Activated CD4-positive, alpha-beta memory T cell treated with anti-CD3 and anti-CD28 coated beads, Interleukin-2, amount 10 ng/mL, durations not matched to agents 7 days and 5 days (primary cell): ENCODE measurements at places on chromosomes 2 and 18. TPM values are rescaled to one million over a fixed set of nuclear protein-coding genes. Genes with fewer than 3 reads are reported as not detected.

- no peaks in the 10 kb centered on the region for H3K27me3 ChIP-seq
- H3K27ac ChIP-seq, result no peak overlapping the region
- H3K4me3 ChIP-seq, result no peak overlapping the region
- H3K4me1 ChIP-seq, result no peaks in the 10 kb centered on the region
- H3K36me3 ChIP-seq, result no peaks in the 10 kb centered on the region
Measured at GRCh38 chr2:36403675-36404230, 48.2 kb downstream of the CRIM1 start.

EN1 gene
- total RNA-seq, result not detected

DNA sequence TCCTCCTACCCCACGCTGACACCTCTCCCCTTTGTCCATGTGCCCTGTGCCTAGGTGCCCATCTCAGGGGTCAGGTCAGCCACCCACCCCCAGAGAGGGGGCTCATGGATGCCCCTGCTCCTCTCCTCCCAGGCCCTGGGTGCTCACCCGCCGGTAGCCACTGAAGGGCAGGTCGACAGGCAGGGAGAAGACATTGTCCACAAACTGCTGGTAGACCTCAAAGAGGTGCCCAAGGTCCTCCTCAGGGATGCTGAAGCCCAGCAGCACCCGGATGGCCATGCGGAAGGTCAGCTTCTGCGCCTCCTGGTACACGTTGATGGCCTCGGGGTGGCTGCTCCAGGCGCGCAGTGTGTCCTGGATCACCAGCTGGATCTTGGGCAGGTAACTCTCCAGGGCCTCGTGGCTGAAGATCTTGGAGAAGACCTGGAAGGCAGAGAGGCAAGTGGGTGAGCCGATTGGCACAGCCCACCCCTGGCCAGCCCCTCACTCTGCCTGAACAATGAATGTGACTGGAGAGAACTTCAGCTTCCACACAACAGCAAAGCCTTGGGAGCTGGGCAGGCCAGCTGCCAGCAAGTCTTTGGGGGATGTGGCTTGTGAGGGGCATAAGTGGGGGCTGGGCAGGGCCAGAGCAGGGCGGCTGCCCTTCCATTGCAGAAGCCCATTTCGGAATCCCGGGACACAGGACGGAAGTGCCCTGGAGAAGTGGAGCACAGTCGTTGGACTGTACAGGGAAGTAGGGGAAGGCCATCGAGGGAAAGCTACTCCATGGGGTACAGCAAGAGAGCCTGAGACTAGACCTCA lies 12.5 kb downstream of the CYP26B1 start:
- DNase-seq, result no peak
- H3K4me3 ChIP-seq, result no peak overlapping the region
- no peak overlapping the region for H3K27ac ChIP-seq
- no peaks in the 10 kb centered on the region for H3K36me3 ChIP-seq

EVX2 gene
- total RNA-seq, result not detected

- no peak overlapping the region for H3K27ac ChIP-seq
- H3K36me3 ChIP-seq, result peaks cover 3% of the 10 kb centered on the region
- H3K4me3 ChIP-seq, result no peak overlapping the region
Measured at GRCh38 chr18:13551841-13552733, 174.3 kb downstream of the FAM210A start.
